Inflammatory macrophage treated with lipopolysaccharide for 1 hour (primary cell): ENCODE measurements at places on chromosomes 11 and 22.
A peak's percentile ranks its signal among the peaks of the same experiment; 100 is the strongest.

DNA sequence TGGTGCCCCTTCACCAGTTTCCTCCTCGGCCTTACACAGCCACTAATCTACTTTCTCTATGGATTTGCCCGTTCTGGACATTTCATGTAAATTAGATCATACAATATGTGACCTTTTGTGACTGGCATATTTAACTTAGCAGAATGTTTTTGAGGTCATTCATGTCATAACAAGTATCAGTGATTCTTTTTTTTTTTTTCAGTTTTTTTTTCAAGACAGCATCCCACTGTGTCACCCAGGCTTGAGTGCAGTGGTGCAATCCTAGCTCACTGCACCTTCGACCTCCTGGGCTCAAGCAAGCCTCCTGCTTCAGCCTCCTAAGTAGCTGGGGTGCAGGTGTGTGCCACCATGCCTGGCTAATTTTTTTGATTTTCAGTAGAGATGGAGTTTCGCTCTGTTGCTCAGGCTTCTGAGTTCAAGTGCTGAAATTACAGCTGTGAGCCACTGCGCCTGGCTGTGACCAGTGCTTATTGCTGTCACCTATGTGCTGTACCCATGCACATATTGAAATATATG is 22.7 kb downstream of the KIAA1671 start:
- DNase-seq, result no peak

GRCh38 chr11:12922980-12923507 is 86.1 kb upstream of the RASSF10 start:
- DNase-seq, result no peak

GRCh38 chr11:31477528-31478222 is 31.7 kb downstream of the IMMP1L start:
- DNase-seq, result no peak

DNA sequence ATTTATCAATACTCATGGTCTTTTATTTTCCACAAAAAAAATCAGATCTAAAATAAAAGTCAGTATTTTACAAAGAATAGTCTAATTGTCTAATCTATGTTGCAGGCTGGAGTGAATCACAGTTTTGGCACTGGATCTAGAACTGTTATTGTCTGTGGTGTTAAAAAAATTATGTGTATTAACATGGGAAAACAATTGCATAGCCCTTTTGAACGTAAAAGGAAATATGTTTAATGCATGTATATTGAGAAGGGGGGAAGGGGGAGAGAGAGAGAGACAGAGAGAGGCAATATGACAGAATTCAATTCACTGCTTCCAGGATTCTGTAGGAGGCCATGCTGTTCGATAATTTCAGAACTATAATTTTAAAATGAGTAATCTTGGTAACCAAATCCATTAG is 324.9 kb upstream of the CCDC90B start:
- DNase-seq, result no peak

DNA sequence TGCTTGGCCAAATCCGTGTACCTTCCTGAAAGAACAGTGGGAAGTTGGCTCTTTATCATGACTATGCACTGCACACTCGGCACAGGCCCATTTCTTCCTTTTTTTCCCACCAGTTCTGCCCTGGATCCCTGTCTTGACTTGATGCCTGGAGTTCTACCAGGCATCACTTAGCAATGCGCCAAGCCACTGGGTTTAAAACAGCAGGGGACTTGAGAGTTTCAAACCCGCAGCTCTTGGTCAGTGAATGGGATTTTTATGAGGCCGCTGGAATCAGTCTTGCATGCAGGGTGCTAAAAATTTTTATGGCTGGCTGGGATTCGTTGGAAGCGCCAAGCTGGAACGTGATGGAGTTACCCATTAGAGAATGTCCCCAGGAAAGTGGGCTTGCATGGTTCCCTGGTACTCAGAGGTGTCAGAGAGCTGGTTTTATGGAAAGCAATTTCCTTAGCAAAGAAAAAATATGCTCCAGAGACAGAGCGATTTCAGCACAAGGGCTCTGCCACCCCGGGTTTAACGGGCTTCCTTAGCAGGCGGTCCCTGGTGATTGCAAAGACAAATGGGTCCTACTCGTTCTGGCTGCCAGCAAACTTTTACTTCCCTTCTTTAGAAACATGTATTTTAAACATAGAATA is 432.9 kb downstream of the TENM4 start:
- DNase-seq, result no peak

DNA sequence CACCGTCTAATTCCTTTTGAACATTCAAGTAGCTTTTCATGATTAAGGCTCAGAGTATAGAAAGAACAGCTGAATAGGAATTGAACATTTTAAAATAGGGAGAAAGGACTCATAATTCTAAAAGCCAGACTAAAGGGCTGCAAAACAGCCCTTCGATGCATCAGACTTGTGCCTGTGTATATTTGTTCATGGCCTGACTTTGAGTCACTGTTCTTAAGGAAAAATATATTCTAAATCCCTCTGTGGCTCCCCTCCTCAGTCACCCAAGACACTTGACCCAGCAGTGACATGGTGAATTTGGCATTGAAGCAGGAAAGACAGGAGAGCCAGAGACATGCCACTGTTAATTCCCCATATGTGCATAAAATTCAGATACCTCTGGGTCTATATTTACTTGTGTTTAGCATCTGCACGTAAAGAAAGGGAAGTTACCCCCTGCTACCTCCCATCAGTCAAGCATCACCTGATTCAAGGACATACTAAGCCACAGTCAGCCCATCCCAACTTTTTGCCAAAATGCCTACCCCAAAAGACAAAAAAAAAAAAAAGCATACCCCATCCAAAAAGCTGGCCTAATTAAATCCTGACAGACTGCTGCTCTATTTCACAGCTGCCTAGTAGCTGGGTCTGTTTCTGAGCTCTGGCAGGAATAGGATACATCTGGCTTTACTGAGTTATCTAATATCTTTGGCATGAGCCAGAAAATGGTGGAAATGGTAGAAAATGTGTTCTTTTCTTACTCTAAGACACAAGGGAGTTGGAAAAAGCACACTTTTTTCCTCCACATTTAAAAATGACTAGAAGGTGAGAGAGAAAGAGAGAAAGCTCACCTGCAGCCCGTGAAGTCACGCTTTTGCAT is 93.5 kb downstream of the COMMD9 start:
- no peak for DNase-seq

- DNase-seq, result no peak
Measured at GRCh38 chr11:45089676-45090499, 56.6 kb upstream of the PRDM11 start.

DNA sequence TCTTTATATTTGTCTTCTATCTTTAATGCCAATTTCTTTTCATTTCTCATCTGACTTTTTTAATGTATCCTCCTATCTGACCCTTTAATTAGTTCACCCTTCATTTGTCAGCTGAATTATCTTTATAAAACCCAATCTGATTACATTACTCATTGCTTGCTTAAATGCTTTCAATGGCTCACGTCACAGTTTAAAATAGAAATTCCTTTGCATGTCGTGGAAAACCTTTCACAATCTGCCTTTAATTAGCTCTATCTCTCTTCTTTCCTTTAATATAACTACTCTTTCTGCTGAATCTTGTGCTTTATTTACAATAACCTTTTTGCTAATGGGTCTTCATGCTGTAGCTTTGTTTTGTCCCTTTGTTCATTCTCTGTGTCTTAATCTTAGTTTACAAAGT is 125.7 kb downstream of the DYNC2H1 start:
- DNase-seq, result no peak

DNA sequence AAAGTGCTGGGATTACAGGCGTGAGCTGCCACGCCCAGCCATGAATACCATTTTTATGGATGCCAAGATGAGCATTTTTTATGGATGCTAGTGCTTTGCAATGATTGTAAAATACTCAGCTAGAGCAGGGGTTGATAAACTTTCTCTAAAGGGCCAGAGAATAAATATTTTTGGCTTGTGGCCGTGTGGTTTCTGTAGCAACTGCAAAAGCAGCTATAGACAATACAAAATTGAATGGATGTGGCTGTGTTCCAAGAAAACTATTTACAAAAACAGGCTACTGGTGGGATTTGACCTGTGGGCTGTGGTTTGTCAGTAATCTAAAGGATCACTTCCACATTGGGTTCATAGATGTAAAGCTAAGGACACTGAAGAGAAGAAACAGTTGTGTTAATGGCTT is 56.0 kb downstream of the COMMD9 start:
- DNase-seq, result no peak

GRCh38 chr22:27482402-27482801 is 319.2 kb downstream of the MN1 start:
- DNase-seq, result no peak

- DNase-seq, result no peak
Measured at GRCh38 chr11:128882451-128882850, 8.7 kb upstream of the KCNJ5 start.

DNA sequence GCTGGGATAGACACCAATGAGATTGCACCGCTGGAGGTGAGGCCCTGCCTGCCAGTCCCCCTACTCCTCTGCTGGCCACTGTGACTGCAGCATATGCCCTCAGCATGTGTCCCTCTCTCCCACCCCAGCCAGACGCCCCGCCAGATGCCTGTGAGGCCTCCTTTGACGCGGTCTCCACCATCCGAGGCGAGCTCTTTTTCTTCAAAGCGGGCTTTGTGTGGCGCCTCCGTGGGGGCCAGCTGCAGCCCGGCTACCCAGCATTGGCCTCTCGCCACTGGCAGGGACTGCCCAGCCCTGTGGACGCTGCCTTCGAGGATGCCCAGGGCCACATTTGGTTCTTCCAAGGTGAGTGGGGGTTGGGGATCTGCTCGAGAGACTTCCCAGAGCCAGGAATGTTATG is 5.7 kb upstream of the SMARCB1 start:
- DNase-seq, result no peak

GRCh38 chr11:124950601-124951330 is 3.2 kb upstream of the CCDC15 start:
- DNase-seq, result no peak

DNA sequence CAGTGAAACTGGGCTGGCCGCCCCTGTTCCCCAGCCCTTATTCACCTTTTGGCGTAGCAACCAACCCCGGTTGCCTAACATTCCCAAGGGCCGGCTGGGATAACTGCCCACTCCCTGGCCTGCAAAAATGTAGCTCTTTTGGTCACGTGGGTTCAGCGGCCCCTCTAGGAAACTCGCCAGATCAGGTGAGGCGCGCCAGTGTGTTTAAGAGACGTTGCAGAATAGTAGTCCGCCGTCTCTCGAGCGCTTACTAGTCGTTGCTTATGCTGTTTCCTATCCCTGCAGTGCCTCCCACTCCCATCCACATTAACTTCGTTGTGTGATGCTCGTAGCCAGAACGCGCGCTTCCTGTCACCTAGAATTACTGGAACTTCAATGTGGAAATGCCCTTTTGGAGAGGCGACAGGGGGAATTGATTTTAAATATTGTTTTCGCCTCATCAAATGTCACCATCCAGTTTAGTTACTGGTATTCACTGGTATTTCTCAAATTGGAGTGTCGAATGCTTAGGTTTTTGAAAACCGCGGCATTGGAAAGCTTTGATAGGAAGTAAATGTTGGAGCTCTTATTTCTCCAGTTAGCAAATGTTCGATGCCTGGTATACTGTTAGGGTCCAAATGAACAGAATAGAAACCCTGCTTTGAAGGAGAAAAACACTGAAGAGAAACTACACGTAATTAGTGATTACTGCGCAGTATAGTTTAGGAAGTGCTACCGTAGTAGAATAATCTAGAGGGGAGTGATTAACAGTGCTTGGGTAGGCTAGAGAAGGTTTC is 823 bp downstream of the CEP57 start:
- DNase-seq, result peak; percentile 44

GRCh38 chr11:65499713-65500386 is 1.0 kb downstream of the MALAT1 start:
- peak; percentile 49 for DNase-seq

GRCh38 chr11:131884461-131885073 is 514.2 kb downstream of the NTM start:
- DNase-seq, result no peak

DNA sequence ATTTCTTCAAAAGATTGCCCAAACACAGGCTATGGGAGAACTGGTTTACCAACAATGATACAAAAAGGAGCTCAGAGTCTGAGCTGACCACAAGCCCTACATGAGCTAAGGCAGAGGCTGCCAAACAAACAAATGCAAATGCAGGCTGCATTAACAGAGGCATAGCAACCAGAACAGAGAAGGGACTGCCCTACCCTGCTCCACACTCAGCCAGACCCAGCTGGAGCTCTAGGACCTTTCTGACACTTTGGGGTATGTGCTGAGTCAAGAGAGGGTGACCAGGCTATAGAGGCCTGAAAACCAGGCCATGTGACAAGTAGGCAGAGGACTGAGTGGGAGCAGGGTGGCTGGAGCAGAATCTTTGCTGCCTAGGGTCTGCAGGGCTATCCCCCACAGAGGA is 17.8 kb upstream of the P2RY2 start:
- peak; percentile 40 for DNase-seq

DNA sequence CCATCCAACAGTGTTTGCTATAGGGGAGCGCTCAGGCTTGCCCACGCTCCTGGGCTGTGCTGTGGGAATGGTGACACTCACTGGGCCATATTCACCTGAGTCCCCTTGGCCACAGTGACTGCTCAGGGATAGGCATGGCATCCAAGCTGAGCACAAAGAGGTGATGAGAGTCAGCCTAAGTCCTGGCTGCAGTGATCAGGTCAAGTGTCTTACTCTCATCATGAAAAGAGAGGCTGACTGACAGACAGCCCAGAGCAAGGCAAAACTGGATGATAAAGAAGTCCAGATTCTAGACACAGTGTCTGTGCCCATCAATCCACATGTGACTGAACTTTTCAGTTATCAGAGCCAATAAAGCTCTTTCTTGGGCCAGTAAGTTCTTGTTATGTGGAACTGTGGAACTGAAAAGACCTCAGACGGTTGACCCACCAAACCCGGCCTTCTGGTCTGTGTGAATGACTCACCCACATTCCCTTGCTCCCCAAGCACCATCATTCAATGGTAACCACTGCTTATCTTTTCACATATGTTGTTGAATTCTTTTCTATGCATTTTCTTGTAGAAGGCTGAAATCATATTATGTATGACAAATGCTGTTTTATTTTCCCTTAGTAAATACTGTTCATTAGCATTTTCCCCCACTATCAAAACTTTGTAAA is 43.2 kb upstream of the YPEL1 start:
- DNase-seq, result no peak

- peak; percentile 95 for DNase-seq
Measured at GRCh38 chr22:25419247-25420113, 145.0 kb upstream of the GRK3 start.

- DNase-seq, result no peak
Measured at GRCh38 chr22:35051791-35052190, 14.2 kb upstream of the ISX start.

DNA sequence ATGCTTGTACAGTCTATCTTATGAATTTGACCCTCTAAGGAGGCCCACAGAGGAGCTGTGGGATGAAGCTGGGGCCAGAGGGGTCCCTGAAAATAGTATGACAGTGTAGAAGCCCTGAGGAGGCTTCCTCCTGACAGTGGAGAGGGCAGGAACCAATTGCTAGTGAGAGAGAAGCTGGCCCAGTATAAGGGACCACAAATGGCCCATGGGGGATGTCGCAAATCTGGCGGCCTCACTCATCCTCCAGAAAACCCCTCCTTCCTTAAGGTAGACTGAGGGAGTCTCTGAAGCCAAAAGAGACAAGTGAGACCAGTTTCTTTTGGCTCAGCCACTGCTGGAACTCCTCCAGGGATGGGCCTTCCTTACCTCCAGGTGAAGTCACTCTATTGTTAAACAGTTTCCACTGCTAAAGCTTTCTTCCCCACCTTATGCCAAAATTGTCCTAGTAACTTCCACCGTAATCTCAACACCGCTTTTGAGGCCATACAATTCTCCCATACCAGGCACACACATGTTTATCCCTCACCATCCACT is 17.8 kb upstream of the CASTOR1 start:
- no peak for DNase-seq
